ENCODE measurements at places on chromosomes 3 and 15.

- no peak for DNase-seq
Observed at GRCh38 chr3:150421799-150422548, 13.9 kb downstream of the TSC22D2 start.

- DNase-seq: peak; percentile 90
Observed at GRCh38 chr15:39195961-39196486, 384.9 kb upstream of the THBS1 start.

DNA sequence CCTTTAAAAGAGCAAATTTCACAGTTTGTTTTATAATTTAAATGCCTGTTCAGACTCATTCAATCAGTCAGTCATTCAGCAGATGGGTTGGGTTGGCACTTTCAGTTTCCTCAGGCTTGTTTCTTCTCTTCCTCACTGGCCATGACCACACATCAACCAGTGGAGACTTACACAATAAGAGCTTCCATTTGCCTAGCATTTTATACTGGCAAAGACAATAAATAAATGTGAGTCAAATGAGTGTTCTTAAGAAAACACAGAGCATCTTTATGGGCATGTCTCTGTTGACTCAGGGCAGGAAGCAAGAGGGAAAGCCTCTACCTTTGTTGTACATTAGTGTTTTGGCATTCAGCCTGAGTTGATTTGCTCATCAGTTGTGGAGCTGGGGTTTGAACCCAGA is 122.6 kb downstream of the EPHB1 start:
- peak; percentile 9 for DNase-seq

DNA sequence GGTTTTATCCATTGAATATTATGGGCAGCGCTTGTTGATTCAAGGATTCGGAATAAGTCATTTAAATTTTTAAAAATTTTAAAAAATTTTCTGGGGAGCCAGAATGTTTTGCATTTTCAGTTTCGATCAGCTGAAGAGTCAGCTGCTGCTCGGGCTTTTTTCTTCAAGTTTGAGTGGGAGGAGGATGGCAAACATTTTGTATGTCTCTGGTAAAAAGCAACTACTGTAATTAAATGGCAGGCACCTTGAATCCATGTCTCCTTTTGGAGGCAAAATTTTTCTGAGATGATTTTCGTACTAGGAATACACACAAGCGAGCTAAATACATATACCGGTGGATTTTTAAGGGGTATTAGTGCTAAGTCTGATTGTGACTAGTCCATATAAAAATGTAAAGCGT is 612 bp downstream of the C3orf38 start:
- DNase-seq: no peak

DNA sequence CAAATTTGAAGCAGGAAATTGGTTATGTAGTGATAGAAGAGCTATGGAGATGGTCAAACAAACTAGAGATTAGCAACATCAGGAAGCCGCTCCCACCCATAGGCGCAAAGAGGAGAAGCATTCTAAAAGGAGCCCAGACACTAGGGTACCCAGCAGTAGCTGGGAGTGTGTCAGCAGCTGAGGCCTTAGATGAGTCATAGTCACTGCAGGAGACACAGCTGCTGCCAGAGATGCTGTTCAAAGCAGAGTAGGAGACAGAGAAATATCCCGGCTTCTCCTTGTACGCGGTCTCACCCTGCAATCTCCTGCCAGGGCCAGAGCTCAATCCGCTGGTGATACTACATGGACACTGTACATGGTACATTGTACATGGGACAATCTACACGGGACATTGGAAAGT is 61.9 kb downstream of the VGLL3 start:
- no peak for DNase-seq

- no peak for DNase-seq
Observed at GRCh38 chr3:56889131-56889530, 87.4 kb upstream of the ARHGEF3 start.

- DNase-seq: no peak
Observed at GRCh38 chr3:189368384-189368783, 196.6 kb downstream of the TPRG1 start.

DNA sequence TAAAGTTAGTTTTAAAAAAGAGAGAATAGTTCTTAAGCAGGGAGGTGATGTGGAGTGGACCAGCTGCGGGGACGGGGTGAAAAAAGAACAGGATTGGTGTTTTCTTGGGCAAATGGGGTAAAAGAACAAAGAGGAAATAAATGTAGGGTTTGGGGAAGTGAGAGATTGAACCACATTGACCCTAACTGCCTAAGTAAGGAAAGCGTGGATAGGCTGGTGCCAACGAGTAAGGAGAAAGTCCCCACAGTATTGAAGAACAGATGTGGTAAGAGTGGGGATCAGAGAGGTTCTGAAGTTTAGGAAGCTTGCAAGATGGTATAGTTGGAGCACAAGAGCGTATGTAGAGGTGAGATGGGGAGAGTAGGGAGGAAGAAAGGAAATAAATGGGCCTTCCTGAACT is 17.0 kb downstream of the IREB2 start:
- DNase-seq: no peak

- DNase-seq: no peak
Observed at GRCh38 chr3:4814305-4814903, 164.8 kb upstream of the BHLHE40 start.

DNA sequence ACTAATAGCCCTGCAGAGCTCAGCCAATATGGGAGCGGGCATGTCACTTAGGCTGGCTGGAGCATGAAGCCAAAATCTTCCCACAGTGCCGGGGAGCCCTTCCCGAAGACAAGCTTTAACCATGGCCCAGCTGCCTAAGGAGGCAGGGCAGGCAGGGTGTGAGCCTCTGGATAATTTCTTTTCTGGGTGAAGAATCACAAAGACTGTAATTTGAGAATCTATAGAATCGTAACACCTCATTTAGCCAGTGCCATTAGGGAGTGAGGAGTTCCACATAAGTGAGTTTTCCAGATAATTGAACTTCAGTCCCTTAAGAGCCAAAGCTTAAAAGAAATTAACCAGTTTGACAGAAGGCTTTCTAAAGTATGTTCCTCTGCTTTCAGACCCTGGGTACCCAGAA is 40.2 kb upstream of the TLE3 start:
- DNase-seq: no peak

- no peak for DNase-seq
Observed at GRCh38 chr3:60323651-60324050, 927.6 kb downstream of the FHIT start.

DNA sequence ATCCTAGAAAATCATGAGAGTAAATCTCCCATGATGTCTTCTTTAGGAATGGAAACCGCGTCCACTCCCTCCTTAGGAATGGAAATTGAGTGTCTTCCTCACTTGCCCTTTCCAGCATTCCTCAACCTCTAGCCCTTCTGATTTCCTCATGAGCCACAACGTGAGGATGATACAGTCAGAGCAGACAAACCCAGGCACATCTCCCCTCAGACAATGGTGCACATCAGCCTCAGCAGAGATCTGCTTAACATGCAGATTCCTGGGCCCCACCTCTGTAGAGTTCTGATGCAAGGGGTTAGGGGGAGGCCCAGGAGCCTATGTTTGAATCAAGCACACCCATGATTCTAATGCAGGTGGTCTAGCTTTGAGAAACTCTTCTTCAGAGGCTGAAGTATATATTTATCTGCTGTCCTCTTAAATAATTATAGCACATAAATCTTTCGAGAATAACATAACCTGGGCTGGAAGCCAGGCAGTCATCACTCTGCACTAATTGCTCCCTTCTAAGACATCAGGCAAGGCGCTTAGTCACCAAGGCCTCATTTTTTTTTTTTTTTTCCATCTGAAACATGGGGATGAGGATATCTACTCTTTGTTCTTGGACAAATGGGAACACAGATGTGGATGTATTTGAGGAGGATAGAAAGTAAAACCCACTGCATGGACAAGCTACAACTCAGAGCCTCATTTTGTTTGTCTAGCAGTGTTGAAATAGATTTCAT is 81.7 kb downstream of the PRICKLE2 start:
- peak; percentile 44 for DNase-seq

GRCh38 chr3:25527336-25527735 is 99.3 kb downstream of the RARB start:
- no peak for DNase-seq

DNA sequence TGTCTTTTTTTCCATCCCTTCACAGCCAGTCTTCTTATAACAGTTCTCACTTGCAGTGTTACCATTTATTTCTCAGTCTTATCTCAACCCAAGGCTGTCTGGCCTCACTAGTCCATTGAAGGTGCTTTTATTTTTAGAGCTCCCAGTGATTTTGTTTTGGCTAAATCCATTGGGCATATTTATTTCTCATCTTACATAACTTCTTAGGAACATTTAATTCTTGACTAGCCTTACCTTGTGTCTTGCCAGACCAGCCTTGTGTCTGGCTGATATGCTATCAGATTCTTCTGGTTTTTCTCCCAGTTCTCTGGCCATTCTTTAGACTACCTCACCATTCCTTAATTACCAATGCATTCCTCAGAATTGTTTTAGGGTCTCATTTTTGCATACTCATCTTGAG is 42.3 kb upstream of the TUSC7 start:
- no peak for DNase-seq

GRCh38 chr3:181935915-181936314 is 224.2 kb downstream of the SOX2 start:
- no peak for DNase-seq

- DNase-seq: no peak
Observed at GRCh38 chr3:25592510-25592968, 72.2 kb downstream of the TOP2B start.

GRCh38 chr15:82301296-82302016 is 38.8 kb downstream of the SAXO2 start:
- no peak for DNase-seq

DNA sequence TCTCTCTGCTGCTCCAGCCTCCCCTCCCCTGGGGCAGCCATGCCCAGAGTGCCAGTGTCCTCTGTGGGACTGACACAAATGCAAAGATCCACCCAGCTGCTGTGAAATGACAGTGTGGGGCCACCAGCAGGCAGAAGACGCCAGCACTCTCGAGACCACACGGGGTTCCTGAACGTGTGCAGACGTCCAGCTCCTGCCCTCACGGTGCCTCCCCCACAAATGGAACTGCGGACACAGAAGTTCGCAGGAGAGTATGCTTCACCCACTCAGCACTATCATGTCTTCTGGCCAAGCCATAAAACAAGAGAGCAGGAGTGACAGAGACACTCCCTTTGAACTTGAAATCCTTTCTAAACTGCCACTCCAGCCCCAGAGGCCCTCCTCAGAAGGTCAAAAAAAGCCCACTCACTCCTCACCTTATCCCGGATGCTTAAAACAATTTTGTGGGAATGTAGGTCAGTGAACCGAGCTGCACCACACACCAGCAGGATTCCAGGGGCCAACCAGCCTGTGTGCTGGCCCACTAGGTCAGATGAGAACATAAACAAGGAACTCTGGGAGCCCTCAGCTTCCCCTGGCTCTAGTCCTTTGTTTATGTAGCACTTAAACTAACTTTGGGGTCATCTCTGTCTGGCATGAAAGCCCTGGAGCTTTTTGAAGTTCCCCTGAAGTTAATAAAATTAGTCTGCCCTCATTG is 112.6 kb downstream of the DNAJB8 start:
- peak; percentile 11 for DNase-seq

GRCh38 chr3:26346497-26346896 is 276.1 kb upstream of the LRRC3B start:
- DNase-seq: no peak

- DNase-seq: peak; percentile 31
Observed at GRCh38 chr3:69866988-69867720, 127.9 kb downstream of the MITF start.

DNA sequence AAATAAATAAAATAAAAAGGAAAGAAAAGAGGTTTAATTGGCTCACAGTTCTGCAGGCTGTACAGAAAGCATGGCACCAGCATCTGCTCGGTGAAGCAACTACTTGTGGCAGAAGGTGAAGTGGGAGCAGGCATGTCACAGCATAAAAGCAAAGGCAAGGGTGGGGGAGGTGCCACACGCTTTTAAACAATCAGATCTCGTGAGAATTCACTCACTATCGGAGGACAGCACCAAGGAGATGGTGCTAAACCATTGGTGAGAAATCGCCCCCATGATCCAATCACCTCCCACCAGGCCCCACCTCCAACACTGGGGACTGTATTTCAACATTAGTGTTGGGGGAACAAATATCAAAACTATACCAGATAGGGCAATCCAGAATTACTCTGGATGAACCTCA is 15.3 kb downstream of the SCG3 start:
- DNase-seq: no peak

GRCh38 chr3:123290107-123290930 is 88.6 kb downstream of the SEC22A start:
- DNase-seq: no peak

- no peak for DNase-seq
Observed at GRCh38 chr3:13872451-13872850, 7.4 kb downstream of the WNT7A start.

DNA sequence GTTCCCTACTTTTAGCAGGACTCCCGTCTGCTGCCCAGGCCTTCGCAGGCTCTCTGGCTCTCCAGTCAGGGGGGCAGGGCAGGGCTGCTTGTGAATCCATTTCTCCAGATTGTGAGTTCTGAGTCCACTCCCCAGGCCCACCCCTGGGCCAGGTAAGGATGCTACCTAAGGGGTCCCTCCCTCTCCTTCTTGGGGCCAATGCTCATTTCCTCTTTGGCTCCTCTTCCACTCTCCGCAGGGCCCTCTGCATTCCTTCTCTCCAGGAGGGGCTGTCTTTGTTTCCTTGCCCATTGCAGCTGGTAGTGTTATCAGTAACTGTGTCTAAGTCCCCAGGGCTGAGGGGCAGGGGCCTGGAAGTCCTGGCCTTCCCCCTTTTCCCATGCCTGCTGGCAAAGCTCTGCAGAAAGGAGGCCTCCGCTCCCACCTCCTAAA is 13.0 kb upstream of the CACNA2D2 start:
- no peak for DNase-seq

DNA sequence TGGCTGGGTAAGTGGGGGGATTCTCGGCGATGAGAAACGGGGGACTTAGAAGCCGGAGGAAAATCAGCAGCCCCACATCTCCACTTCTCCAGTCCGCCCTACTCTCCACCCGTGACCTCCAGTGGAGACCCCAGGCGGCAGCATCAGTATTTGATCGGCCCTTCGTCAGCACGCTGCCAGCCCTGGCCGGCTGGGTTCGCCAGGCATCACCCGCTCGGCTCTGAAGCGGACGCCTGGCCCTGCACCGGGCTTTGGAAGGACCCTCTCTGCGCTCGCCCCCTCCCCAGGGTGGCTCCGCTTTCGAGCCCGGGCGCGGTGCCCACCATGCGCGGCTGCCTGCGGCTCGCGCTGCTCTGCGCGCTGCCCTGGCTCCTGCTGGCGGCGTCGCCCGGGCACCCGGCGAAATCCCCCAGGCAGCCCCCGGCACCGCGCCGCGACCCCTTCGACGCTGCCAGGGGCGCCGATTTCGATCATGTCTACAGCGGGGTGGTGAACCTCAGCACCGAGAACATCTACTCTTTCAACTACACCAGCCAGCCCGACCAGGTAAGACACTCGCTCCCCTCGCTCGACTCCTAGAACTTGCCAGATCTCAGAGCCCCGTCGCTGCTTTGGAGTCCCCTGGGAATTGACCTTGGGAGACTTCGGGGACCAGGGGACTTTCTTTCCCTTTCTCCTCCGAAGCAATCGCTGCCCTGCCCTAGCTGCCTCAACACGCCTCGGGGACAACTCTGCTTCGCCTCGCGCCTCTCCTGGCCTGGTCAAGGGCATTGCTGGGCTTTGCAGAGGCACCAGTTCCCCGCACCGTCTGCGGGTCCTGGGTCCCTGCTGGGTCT is 561 bp downstream of the SIDT1 start:
- no peak for DNase-seq

GRCh38 chr3:53845103-53845880 is 927 bp downstream of the CHDH start:
- DNase-seq: no peak

Data from BJ (cell line).